Activated CD8-positive, alpha-beta memory T cell treated with anti-CD3 and anti-CD28 coated beads for 1 hour (primary cell): ENCODE measurements at places on chromosomes 4 and X.

- no peak for DNase-seq
Observed at GRCh38 chr4:22492987-22493386, 22.9 kb downstream of the ADGRA3 start.

DNA sequence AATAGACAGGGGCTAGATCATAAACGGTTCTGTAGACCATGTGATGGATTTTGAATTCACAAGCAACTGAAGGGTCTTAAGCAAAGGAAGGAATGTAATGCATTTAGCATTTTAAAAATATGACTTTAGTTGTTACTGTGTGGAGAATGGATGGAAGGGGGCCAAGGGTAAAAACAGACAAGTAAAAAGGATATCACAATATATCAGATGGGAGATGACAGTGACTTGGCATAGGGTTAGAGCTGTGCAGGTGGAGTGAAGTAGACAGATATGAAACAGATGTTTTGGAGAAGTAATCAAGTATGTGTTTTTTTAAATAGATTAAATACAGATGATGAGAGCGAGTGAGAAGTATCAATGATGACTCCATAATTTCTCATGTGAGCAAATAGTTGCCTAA, 1116.0 kb upstream of the TENM3 start:
- DNase-seq: no peak

DNA sequence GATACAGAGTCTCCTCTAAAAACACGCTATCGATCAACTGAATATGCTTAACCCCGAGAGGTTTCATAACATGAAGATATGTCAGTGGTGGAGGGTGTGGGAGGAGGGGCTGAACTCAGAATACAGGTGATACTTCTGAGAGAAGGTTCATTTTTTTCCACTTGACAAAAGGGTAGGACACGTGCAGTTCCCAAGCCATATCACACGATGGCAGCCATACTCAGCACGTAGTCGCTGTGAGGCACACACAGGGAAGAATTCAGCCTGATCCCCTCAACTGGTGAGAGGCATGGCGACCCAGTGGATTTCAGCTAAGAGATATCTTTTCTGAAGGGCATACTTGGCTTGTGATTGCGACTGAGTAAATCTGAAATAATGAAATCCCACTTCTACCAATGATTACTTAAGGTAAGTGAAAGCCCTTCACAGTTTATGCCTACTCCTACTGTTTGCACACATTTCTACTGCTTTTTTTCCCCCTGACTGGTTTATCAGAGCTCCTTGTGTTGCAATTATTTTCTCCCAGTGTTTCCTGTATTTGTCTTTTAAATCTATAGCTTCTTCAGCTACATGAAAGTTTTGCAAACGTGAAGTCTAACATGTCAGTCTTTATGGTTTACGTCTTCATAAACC, 133.1 kb downstream of the CORIN start:
- no peak for DNase-seq

- DNase-seq: no peak
Observed at GRCh38 chrX:68249401-68249831, 183.9 kb downstream of the OPHN1 start.

DNA sequence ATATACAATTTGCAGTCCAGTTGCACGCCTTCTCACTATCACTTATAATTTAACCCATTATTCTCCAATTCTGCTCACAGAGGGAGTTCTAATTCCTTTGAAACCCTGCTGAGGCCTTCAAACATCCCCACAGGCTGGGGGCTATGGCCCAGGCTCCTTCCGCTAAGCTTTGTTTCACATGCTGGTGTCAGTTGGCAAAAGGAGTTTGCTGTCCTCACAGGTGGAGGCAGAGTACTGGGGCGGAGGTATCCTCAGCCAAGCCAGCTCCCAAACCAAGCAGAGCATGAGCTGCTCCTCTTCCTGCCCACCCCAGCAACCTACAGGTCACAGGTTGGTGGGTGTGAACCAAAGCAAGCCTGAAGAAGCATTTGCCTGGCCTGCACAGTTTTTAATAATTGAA, 21.5 kb downstream of the BTC start:
- DNase-seq: no peak

DNA sequence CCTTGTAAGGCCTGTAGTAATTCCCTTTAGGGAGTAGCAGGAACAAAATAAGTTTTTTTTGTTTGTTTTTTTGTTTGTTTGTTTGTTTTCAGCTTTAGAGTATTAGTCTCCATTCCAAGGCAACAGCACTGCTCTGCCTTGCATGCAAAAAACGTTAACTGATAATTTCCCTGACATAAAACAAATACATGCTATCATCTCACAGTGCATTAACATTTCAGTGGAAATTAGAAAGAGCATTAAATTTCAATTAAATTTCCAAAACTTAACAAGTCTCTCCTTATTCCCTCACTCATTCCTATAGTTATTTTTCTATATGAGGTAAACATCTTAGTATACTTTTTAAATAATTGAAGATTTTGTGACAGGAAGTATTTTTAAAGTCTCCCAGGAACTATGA, 378.4 kb upstream of the PCDH7 start:
- no peak for DNase-seq

- no peak for DNase-seq
Observed at GRCh38 chr4:3070709-3071500, 3.4 kb downstream of the HTT-AS start.

DNA sequence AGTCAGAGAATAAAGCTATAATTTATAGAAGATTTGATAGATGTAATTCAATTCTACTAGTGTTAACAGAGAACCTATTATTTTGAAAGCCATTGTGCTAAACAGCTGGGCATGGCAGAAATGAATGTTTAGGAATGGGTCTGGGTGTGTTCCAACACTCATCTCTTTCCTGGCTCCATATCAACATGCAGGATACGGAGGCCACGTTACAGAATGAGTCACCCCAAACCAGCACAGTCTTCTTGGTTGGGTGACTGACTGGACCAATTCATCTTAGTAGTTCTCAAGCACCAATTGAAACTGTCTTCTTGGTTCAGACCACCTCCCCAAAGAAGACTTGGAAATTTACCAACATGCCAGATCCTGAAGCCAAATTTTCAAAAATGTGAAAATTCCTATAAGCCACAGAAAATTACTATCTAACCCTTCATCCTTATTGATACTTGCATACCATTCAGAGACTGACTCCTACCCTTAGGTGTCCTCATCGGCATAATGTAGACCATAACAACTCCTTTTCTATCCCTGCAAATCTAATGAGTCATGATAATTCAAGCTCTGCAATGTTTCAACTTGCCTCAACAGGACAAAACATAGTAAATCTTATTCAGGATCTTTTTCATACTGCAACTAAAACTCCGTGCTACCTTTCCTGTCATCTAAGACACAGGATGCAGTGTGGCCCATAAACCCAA, 52.0 kb upstream of the ATOH1 start:
- DNase-seq: no peak

DNA sequence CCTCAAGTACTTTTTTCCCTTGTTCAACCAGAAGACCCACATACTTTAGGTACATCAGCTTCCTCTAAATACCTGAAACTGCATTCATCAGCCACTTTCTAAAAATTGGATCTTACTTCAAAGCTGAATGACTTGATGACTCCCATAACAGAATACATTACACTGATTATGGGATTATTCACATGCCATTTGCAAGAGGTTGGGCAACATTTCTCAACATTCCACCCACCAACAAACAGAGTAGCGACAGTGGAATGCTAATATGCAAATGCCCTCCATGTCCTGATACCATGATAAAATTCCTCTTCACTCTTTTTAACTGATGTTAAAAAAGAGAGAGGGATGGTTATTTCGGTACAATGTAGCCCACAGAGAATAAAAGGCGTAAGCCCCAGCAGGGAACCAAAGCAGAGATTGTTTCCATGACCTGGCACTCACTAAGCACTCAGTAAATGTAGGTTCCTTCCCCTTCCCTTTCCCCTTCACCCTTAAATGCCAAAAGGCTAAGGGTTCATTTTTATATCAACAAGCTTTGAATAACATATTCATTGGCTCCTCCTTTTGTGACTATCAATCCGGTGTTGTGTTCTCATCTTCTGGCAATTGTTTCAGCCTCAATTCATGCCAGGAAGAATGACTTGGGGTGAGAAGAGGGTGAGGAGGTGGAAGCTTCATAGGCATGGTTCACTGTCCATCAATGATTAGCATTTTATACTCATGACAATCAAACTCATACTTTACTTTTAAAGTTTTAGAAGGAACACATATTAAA, 317.2 kb downstream of the DHX15 start:
- no peak for DNase-seq
